NCI-H226 (cell line): ENCODE measurements at places on chromosomes 5 and 9.

- DNase-seq: no peak
Observed at GRCh38 chr5:39076757-39077728, 2.8 kb upstream of the RICTOR start.

DNA sequence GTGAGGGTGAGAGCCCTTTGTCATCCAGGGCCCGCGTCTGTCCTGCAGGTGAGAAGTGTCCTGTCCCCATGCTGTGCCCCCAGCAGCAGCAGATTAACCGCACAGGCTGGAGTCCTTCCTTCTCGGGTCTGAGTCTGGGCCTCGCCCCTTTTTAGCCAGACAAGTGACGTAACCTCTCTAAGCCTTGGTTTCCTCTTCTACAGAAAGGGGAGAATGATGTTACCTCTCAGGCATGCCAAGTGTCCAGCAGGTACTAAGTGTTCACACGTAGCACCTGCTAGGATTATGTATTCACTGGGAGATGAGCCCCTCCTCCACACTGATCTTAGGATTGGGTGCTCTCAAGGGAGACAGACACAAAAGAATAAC lies 6.9 kb downstream of the NEURL1B start:
- peak; percentile 20 for DNase-seq

- no peak for DNase-seq
Observed at GRCh38 chr5:142946547-142947426, 176.6 kb downstream of the ARHGAP26 start.

- peak; percentile 9 for DNase-seq
Observed at GRCh38 chr9:127455324-127455992, 4.1 kb downstream of the LRSAM1 start.

DNA sequence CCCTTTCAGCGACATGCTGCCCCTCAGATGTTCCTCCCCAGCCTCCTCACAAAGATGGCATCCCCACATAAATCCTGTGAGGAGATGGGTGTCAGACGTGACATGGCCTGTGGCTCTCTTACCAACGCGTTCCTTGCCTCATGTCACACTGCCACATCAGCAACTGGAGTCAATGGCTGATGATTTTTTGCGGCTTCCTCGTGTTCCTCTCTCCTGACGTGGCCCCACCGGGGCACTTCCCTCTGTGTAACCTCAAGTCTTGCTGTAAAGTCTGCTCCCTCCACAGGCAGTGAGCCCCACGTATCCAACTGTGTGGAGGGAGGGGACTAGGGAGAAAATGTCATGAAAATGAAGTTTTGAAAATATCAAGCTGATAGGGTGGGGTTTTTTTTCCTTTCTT lies 53.2 kb upstream of the SHISAL2B start:
- DNase-seq: no peak

DNA sequence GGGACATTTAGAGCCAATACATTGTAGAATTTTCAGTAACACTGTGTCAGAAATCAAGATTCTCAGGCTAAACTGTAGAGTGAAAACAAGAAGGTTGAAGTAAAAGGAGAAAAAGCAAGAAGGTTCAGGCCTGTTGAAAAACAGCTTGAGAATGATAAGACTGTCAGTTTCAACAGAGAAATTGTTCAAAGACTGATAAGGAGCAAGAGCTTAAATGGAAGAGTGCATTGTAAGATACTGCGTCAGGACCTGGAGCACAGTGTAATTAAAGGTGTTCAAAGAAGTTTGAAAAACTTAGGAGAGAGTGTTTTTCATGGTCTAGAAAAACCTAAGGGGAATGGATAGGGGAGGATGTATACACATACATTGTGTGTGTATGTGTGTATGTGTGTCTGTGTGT lies 408.3 kb downstream of the KDM4C start:
- no peak for DNase-seq

DNA sequence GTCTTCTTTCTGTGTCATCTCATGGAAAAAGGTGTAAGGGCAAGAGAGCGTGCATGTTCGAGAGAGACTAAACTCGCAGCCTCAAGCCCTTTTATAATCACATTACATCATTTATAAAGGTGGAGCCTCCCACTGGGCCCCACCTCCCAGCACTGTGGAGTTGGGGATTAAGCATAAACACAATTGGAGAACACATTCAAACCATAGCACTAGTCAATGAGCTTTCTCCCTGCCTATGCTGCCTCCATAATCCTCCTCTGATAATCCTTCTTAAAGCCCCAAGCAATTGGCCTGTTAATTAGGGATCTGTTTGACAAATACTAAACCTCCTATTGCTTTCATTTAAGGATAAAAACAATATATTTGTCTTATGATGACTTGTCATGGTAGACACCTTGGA lies 99.6 kb downstream of the NMUR2 start:
- no peak for DNase-seq

GRCh38 chr5:8993031-8993430 lies 552.8 kb downstream of the SEMA5A start:
- DNase-seq: no peak

DNA sequence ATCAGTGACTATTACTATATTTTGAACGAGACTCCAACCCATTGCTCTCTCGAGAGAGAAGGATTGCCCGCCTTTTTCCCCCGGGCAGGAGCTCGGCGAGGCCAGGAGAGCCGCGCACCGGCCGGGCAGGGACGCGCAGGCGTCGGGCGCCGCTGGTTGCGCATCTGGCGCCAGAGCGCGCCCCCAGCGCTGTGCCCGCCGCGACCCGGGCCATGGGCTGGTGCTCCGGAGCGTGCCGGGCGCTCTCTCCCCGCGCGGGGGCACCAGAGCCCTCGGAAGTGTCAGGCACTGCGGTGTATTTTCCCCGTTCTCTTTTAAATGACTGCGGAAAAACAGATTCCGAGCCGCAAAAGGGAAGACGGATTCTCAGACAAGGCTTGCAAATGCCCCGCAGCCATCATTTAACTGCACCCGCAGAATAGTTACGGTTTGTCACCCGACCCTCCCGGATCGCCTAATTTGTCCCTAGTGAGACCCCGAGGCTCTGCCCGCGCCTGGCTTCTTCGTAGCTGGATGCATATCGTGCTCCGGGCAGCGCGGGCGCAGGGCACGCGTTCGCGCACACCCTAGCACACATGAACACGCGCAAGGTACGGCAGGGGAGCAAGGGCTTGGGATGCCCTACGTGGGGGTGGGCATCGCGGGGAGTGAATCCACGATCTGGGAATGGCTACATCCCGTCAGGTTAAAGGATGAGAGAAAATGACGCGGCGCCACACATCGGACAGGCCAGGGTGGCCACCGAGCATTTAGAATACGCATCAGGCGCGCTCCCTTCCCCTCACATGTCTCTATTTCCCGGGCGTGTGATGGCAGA lies 1.1 kb upstream of the NTRK2 start:
- peak; percentile 19 for DNase-seq

DNA sequence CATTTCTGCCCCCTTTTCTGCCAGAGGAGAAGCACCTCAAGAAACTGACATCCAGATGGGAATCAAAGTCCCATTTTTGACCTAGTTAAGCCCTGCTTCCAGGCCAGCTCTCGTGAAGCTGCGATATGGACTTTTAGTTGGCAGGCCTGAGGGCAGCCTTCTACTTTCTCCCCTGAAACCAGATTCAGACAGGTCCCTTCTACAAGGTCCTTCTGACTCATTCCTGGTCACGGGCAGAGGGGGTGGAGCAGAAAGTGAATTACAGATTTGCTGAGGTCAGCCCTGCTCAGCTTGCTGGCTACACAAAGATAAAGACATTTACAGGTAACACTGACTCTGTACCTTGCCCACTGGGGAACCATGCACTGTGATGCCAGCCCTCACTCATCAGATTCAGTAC lies 52.8 kb upstream of the TUT7 start:
- peak; percentile 65 for DNase-seq

GRCh38 chr5:172671091-172671490 lies 30.0 kb downstream of the NEURL1B start:
- no peak for DNase-seq

GRCh38 chr5:171581781-171582180 lies 162.3 kb downstream of the FGF18 start:
- no peak for DNase-seq

DNA sequence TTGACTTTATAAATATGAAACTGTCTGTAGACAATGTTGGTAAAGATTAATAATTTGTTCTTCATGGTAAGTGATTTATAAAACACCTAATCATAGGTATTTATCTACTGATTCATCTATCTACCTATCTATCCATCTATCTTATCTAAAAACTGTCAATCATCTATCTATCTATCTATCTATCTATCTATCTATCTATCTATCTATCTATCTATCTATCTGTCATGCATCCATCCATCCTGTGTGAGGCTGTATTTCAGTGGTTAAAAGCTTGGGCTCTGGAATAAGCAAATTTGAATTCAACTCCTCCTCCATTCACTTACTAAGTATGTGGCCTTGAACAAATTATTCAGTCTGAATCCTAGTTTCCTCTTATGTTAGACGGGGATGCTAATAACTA lies 161.9 kb upstream of the GNA14 start:
- no peak for DNase-seq

GRCh38 chr9:77710316-77710715 lies 62.2 kb upstream of the GNA14 start:
- no peak for DNase-seq

GRCh38 chr5:116892993-116893392 lies 318.4 kb upstream of the SEMA6A start:
- DNase-seq: no peak
